Mucosa of descending colon (tissue), 3 donors: ENCODE measurements at places on chromosomes 2 and 18.
A peak's percentile ranks its signal among the peaks of the same experiment; 100 is the strongest.

DNA sequence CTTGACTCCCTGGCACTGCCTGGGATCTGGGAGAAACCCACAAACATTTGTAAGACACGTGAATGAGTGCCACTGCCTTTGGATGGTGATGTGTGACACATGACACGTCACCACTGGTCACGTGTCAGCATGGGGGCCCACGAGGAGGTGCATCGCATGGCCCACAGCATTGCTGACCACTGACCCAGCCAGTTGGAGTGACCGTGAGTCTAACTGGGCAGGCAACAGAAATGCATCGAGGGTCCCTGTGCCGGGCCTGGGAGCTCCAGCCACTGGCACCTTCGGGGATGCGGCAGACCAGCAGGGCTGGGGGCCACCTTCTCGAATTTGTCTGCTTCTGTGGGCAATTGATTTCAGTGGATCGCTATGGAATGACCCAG, 121.9 kb upstream of the HDAC4 start:
- DNase-seq: no peak

DNA sequence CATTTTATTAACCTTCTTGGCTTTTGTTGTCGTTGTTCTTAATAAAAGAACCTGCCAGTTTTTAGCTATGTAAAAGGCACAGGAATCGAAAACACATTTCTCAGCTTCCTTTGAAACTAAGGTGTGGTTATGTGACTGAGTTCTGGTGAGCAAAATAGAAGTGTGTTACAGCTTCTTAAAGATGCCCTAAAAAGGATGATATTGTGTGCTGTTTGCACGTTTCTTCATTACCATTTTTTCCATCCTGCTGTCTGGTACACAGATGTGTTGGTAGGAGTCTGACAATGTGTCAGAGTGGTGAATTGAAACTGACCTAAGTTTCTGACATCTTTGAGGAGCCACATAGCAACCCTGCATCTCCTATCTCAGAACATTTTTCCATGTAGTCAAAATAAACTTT, 380.6 kb downstream of the SUCLG1 start:
- no peak for DNase-seq

GRCh38 chr2:139628931-139629330, 848.7 kb upstream of the NXPH2 start:
- DNase-seq: no peak

DNA sequence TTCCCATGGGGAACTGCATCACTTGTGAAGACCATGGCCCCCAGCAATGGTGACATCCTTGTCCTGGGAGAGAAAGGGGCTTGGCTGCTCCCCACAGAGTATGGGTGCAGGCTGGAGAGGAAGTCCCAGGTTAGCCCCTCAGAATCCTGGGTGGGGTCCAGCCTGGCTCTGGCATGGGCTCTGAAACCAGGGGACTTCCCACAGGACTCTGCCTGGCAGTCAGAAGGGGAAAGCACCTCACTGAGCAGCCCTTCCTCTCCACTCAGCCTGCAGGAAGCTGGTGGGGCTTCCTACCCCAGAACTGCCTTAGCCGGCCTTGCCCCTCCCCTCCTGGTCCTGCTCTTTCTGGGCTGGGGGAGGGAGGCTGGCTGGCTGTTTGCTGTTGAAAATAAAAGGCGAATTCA, 3.7 kb downstream of the NEURL3 start:
- no peak for DNase-seq

- DNase-seq: no peak
Observed at GRCh38 chr2:229130522-229130921, 140.6 kb downstream of the PID1 start.

DNA sequence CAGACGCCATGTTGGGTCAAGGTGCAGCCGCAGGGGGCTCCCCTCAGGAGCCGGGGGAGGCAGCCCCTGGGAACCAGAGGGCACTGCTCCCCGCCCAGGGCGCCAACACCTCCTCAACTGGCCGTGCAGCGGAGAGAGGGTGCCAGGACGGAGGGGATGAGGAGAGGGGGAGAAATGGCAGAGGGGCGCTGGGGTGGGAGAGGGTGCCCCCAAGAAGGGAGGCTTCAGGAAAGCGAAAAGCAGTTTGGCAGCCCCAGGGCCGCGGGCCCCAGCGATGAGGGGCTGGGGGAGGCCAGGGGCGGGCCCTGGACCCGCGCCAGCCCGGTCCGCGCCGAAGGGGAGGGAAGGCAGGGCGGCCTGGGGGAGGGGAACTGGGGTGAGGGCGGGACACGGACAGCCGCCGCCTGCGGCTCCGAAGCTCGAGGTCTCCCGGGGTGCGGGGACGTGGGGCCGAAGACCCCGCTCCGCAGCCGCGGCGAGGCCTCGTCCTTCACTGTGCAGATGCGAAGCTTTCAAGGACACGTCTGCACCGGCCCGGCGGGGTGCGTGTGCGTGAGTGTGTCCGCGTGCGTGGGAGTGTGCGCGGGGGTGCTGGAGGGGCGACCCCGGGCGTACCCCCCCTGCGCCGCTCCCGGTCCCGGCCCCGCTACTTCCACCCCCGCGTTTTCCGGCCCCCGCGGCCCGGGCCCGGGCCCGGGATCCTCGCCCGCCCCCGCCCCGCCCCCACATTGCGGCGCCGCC, 1.4 kb downstream of the DNMT3A start:
- DNase-seq: peak; percentile 62

GRCh38 chr2:696999-697627, 19.9 kb upstream of the TMEM18 start:
- DNase-seq: no peak

DNA sequence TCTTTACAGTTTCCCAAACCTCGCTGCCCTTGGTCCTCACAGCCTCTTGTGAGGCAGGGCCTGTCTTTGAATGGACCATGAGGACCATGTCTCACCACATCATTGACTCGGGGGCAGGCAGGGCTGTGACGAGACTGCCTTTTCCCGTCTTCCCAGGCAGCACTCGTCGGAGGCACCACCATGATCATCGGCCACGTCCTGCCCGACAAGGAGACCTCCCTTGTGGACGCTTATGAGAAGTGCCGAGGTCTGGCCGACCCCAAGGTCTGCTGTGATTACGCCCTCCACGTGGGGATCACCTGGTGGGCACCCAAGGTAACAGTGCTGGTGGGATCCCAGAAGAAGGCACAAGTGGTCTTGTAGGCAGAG, 45.7 kb upstream of the MAPRE3 start:
- DNase-seq: no peak

DNA sequence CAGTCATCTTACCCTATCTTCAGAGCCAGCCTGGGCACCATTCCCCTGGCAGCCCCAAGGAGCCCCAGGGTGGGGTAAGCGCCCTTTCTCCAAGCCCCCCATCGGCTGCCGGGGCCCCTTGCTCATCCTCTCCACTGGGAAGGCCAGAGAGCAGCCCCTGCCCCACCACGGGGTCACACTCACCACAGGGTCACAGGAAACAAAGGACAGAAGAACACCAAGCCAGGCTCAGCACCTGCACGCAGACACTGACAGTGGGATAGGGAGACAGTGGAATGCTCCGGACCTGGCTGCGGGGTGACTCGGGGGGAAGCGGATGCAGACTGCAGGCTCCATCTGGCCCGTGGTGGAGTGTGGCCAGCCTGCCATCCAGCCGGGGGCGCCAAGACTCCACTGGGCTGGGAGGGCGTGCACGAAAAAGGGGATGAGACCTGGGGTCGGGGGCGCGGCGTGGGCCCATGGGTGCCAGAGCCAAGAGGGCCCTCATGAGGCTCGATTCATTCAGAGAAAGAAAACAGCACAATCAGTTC, 21.1 kb downstream of the HDAC4 start:
- DNase-seq: no peak

DNA sequence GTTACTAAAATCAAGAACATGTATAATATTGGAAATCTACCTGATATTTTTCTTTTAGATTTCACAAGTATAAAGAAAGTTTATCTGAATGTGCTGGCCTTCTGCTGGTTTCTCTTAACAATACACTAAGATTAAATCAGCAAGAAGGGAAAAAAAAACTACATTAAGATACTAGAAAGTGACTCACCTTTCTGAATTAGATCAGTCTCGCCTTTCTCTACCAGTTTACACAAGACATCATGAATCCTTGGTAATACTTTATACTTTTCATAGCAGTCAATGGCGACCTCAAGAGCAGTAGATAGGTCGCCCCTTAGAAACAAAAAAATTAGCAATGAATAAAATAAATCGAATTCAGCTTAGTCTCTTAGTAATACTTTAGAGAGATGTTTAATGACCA, 61.2 kb downstream of the LRPPRC start:
- no peak for DNase-seq

DNA sequence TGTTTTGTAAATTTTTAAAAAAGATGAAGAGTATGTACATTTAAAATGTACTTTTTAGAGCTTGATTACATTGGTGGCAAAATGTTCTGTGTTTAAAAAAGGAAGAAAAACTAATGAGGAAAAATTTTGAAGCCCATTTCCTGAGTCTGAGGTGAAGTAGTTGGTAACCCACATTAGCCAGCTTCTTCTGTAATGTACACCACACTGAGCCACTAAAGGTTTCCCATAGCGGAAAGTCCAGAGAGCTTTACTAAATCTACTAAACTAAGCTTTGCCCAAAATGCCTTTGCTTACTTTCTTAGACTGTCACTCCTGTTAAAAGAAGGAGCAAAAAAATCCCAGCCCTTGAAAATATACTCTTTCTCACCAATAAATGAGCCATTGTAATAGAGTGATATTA, 804.8 kb upstream of the ZEB2 start:
- DNase-seq: no peak

- DNase-seq: no peak
Observed at GRCh38 chr2:233033672-233034071, 1.2 kb downstream of the NEU2 start.

- no peak for DNase-seq
Observed at GRCh38 chr2:111704246-111704645, 179.7 kb downstream of the ANAPC1 start.

- no peak for DNase-seq
Observed at GRCh38 chr18:59220784-59221765, 1.1 kb downstream of the GRP start.

DNA sequence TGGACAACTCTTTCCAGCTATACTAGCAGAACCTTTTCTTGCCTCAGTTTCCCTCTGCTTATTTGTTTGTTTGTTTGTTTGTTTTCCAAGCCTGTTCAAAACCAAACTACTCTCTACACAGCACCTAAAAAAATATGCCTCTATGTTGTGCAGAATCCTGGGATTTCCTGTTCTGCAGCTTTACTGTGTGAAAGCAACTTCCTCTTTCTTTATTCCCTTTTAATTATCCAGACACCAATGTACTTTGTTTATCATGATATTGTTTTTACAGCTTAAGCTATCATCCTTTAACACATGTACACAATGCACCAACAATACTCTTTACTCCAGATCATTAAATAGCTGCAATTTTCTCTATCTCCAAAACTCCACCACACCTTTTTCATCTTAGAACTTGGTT, 259.5 kb downstream of the EPHA4 start:
- DNase-seq: no peak
